ENCODE measurements at places on chromosomes 13 and 19.

DNA sequence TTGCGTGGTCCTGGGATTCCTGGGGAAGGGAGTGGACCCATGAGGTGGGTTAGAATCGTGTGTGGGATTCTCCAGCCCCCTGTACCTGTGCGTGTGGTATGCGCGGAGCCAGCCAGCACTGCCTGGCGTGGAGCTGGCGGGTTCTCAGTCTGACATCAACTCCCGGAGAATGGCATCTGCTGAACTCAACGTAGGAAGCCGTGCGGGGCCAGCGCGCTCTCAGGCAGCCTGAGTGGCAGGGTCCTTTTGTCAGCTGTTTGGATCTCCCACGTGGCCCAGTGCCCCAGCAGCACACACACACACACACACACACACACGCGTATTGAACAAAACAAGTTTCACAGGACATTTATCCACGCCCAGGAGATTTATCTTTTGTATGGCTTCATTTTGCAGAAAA is 28.1 kb downstream of the ATP4B start:
- DNase-seq, result no peak

GRCh38 chr13:83085186-83085900 is 796.9 kb downstream of the SLITRK1 start:
- no peak for DNase-seq

- no peak for DNase-seq
Measured at GRCh38 chr19:54319049-54319448, 6.1 kb upstream of the LILRA5 start.

DNA sequence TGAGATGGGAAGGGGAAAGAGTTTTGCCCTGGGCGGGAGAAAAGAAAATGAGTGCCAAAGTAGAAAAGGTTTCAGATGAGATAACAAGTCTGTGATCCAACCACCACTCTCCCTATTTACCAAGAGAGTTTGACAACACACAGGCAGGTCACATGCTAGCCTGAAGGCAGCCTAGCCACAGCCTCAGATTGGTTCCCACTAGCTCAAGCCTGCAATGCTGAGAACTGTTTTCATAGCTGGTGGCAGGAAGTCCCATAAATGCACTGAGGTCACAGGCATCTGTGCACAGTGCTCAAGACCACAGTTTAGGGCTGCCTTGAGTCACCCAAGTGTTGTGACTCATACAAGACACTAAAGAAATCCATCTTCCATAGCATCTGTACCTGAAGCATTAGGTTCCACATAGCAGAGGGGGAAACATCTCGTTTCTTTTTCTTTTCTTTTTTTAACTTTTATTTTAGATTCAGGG is 18.5 kb upstream of the POP4 start:
- no peak for DNase-seq

DNA sequence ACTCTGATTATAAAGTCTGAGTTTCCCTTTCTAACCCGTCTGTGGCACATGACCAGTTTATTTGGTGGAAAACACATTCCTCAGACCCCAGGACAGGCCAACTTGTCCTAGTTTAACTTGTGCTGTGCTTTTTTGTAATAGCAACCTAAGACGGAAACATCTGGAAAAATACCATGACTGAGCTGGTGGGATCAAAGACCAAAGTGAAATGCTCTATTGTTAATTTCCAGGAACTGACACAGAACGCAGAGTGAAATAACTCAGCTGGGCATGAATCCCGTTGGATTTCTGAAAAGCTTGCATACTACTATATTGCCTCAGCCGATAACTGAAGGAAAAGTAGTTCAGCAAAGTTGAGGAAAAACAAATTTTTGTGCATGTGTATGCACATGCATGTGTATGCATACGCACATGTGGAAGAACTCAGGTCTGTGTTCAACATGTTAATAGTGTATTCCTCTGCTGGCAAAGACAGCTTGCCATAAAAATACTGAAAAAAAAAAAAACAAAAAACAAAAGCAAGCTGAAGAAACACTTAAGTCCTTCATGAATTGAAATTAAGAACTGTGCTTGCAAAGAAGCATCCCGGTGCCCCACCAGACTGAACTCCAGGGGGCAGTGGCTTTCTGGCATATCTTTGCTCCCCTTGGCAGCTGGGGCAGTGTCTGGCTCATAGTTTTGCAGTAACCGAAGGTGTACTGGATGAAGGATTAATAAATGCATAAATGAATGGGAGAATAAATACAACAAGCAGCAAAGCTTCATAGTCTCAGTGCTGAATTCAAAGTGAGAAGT is 187.8 kb downstream of the LHFPL6 start:
- DNase-seq, result no peak

GRCh38 chr13:80585531-80585930 is 244.6 kb upstream of the SPRY2 start:
- no peak for DNase-seq

DNA sequence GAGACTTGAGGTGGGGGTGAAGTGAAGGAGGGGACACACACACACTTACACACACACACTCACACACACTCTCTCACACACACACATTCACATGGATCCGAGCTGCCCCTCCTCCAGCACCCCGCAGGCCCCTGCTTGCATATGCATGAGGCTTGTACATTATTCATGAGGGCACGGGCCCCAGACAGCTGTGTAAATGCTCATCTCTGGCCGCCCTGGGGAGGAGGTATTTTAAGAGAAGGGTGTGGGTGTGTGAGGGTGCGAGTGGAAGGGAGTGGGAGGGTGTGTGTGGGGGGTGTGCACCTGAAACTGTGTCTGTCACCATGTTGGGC is 2.4 kb downstream of the NCAN start:
- DNase-seq, result no peak

DNA sequence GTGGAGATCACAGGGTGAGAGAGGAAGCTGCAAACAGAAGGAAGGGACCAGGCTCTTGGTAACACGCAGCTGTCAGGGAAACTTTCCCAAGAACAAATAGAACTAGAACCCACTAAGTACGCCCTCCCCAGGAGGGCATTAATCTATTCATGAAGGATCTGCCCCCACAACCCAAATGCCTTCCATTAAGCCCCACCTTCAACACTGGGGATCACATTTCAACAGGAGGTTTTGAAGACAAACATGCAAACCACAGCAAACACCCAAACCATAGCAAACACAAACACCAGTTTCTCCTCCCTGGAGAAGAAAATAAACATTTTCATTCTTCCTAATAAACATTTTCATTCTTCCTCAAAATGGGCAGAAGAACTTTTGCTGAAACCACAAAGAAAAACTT is 329.6 kb downstream of the EFNB2 start:
- no peak for DNase-seq

DNA sequence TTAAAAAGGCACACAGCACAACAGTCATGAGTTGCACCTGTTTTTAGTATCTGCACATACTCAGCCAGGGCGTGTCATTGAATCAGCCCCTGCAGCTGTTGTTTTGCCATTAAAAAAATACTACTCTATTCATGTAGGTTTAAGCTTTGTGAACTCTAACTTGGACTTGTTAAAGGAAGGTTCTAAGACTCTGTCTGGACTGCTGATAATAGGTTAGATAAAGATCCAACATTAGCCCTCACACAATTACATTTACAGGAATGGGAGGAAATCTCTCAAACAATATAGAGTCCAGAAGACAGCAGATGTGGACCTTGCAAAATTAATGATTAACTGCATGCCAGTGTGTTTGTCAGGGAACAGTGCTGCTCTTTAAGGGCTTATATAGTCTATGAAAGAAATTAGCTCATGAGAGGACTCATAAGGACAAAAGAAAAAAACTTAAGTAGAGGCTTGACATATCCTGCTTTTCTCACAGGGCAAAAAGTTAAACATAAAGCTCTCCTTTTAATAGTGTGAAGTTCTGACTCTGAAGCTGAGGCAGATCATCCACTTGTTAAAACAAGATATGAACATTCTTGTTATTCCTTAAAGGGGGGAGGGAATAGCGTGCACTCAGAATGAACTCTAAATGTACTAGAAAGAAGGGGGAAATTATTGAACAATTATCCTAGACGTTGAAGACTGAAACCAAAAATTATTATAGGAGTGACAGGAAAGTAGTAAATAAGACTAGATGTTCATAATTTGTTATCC is 243.6 kb downstream of the NDFIP2 start:
- DNase-seq, result no peak

DNA sequence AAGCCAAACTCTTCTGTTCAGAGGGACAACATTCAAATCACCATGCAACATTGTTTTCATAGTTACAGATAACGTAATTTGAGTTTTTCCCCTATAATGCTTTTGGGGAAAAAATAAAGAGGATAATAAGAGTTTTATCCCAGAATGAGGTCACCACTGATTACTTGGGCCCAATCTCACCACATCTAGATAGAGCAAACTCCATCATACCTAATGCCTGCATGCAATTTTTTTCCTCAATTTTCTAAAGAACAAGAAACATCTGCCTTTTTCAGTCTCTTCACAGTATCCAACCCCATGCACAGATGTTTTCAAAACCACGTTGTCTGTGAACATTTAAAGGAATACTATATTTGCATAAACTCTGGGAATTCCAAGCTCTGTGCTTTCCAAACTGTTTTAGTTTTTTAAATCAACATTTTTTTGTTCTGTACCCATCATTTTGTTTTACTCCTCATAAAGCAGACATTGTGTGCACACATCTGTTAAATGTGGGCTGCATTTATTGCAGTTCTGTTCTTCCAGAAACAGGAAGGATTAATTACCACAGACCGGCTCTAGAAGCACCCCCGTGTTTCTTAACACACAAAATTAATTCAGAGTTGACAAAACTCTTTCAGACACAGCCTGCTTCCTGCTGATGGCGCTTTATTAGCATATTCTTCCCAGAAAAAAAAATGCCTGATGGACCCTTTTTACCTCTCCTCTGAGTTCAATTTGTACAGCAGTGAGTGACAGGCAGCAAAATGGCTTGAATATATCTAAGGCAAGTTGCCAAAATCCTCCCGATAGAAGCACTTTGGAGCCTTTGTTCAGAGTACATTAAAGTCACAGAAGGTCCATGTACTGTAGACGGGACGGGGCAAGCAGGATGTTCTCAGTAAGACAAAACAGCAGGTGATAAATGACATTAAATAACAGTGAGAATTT is 1171.9 kb downstream of the EFNB2 start:
- no peak for DNase-seq

DNA sequence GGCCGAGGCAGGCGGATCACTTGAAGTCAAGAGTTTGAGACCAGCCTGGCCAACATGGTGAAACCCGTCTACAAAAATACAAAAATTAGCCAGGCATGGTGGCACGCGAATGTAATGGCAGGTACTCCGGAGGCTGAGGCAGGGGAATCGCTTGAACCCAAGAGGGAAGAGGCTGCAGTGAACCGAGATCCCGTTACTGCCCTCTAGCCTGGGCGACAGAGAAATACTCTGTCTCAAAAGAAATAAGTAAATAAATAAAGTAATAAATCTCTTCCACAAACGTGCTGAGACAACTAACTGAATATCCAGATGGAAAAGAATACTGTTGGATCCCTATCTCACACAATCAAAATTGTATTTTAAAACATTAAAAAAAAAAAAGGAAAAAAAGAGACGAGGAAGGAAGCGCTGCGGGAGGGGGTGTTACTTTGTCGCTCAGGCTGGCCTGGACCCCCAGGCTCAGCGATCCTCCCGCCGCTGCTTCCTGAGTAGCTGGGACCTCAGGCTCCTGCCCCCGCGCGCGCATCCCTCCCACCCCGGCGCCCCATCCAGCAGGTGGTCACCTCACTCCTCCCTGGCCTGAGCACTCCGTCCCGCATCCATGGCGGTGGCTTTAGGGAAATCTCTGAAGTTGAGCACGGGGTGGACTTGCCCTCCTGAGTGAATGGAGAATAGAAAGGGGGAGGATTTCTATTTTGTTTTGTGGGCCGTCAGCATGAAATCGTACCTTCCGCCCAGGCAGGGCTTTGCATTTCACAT is 628 bp upstream of the ZNF813 start:
- DNase-seq, result no peak

- DNase-seq, result no peak
Measured at GRCh38 chr13:102277286-102277685, 124.6 kb downstream of the FGF14 start.

GRCh38 chr13:23915308-23915707 is 18.0 kb upstream of the C1QTNF9B start:
- DNase-seq, result no peak

DNA sequence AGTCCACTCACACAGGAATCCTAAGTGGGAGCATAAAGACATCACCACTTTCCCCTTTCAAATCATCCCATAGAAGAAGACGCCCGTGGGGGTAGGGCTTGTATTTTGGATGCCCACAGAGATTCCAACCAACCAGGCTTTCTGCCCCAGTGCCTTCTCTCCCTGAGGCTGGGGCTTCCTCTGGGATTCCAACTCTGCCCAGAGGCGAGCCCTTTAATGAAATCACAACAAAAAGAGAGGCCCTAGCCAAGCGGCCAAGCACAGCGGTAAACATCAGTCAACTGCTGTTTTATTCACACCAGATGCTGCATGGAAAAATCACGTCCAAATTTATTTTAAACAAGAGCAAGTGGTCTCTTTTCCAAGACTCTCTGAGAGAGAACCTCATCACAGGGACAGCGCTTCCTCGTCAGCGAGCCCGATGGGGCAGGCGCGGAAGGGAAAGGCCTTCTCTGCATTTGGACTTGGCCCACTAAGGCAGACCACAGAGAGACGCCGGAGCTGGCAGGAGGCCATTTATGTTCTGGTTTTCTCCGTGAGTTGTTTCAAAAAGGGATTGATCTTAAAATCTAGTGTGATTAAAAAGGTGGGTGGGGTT is 31.5 kb downstream of the ADPRHL1 start:
- no peak for DNase-seq
